ENCODE measurements at places on chromosomes 4 and X.
A peak's percentile ranks its signal among the peaks of the same experiment; 100 is the strongest.

- no peak for DNase-seq
Observed at GRCh38 chr4:68272380-68272779, 26.9 kb upstream of the TMPRSS11B start.

GRCh38 chr4:111020961-111021360 is 398.1 kb upstream of the PITX2 start:
- no peak for DNase-seq

GRCh38 chr4:8331575-8331955 is 62.0 kb downstream of the HTRA3 start:
- DNase-seq: peak; percentile 28

DNA sequence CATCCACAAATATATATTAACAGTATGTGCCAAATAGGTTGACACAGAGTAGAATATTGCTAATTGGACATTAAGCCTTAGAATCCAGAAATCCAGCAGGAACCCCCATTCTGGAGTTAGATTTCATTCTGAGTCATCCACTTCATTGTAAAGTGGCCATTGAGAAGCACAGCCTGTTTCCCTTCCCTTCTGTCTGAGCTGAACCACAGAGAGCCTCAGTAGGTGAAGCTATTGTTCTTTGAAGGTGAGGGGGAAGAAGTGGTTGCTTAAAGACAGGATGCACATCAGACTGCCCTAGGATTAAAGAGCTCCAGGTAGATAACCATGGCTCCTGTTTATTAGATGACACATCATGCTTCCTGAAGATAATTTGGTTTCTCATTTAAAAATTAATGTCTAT is 30.6 kb upstream of the MCF2 start:
- DNase-seq: no peak

- DNase-seq: no peak
Observed at GRCh38 chrX:41720125-41720779, 3.7 kb upstream of the GPR82 start.

DNA sequence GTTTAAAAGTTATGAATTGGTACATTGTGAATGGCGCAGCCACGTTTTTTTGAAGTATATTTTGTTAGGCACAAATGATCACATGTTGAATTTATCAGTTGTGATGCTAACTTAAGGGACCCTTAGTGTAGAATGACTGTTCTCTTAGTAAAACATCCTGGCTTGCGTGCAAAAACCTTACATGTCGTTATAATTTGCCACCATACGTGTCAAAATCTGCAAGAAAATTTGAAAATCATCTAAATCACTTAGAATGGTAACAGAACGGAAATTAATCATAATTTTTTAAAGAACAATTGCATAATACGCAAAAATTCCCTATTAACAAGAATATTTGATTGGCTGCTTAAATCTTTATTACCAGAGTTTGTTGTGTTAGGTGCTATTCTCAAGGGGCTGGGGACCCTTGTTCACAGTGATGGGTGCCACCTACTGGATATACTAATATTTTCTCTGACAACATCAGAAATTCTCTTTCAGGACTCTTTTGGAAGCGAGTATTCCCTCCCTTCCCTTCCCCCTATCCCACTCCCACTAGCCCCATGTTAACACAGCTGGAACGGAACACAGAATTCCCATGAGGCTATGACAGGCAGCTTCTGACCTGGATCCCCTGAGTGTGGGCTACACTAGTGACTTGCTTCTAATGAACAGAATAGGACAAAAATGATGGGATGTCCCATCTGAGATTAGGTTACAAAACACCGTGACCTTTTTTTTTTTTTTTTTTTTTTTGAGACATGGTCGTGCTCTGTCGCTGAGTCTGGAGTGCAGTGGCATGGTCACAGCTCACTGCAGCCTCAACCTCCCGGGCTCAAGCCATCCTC is 71.8 kb downstream of the SUPT20HL2 start:
- no peak for DNase-seq

DNA sequence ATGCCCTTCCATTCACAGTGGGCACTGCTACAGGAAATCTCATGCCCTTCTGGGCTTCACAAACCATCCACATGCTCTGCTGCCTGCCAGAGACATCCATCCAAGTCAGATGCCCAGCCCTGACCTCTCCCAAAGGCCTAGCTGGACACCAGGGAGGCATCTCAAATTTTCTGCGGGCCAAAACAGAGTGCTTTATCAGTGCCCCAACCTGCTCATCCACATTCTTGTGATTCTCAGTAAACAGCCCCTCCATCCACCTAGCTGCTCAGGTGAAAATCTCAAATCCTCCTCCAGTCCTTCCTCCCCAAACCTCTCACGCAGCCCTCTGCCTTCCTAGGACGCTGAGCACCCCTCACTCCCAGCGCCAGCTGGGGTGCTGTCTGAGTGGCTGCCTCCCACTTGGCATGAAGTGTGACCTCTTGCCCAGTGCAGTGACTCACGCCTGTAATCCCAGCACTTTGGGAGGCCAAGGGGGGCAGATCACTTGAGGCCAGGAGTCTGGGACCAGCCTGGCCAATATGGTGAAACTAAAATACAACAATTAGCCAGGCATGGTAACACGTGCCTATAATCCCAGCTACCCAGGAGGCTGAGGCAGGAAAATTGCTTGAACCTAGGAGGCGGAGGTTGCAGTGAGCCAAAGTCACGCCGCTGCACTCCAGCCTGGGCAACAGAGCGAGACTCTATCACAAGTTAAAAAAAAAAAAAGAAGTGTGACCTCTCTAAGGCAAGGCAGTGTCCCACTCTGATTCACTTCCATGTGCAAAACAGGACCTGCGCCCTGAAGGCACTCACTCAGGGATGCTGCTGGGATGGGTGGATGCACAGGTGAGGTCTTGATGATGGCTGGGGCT is 1.7 kb upstream of the AFAP1 start:
- DNase-seq: no peak

DNA sequence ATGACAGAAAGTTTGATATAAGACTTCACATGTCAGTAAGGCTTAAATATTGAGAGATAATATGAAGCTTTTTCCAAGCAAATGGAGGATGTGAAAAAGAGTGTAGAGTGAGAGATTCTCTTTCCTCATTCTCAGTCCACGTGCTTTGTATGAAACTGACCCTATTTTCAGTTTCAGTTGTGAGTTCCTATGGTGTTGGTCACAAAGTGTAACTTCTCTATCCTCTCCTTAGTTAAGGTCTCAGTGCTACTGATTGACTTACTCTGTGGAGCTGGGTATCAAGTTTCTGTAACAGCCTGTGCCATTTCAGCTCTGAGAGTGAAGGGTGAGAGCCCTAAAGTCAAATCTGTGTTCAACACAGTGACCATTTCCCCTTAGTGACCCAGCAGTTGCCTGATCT is 277.2 kb downstream of the EPHA5 start:
- DNase-seq: no peak

DNA sequence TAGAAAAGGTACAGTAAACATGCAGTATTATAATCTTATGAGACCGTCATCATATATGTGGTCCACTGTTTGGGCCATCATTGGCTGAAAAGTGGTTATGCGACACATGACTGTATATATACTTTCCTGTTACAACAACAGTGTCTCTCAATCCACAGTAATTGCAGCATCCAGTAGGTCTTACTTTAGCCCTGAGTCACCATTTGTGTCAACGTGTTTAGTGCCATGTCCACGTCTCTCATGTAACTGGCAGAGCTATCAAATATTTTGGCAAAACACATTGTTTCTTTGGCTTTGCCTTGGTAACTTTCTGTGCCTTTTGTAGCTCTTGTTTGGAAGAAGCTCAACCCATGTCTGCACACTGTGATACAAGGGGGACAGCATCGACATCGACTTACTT is 73.8 kb downstream of the CD38 start:
- no peak for DNase-seq

- DNase-seq: no peak
Observed at GRCh38 chr4:75950213-75950815, 9.5 kb upstream of the NAAA start.

DNA sequence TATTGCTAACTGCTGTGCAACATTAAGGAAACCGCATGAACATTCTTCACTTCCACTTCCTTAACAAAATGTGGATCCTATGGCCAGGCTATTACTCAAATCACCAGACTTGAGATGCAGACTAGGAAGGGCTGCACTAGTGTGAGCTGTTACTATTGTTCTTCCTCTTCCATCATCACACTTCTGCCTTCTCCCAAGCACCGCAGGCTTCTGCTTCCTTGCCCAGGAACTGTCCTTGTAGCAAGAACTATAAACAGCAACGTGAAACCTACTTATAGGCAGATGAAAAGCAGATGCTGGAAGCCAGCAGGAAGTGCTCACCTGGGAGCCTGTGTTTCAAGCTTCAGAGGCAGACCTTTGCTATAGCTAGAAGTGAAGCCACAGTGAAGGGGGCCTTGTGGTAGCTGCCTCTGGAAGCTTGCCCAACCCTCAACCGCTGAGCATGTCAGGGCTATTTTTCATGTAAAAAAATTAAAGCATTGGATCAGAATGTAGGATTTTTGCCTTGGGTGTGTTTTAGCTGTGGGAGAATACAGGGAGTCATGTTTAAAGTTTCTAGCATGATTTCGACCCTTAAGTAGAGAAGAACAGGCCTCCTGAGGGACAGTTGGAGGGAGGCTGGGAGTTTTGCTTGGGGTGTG is 43.9 kb downstream of the CLNK start:
- no peak for DNase-seq

- DNase-seq: no peak
Observed at GRCh38 chrX:110723844-110724243, 71.8 kb downstream of the CHRDL1 start.

DNA sequence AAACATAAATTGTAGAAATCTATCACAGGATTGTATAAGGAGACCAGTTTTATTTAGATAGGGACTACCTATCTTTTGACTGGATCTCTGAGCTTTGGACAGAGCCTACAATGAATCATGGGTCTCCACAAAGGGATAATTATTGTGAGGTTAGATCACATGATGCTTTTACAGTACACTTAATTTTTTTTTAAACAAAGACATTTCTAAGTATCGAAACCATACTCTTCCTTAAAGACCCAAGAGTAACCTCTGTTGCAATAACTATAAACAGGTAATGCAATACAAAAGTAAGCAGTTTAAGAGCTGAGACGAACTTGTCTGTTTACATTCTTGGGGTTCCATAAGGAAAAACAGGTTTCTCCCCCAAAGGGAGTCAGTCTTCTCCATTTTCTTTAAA is 64.3 kb upstream of the GABRE start:
- DNase-seq: no peak

DNA sequence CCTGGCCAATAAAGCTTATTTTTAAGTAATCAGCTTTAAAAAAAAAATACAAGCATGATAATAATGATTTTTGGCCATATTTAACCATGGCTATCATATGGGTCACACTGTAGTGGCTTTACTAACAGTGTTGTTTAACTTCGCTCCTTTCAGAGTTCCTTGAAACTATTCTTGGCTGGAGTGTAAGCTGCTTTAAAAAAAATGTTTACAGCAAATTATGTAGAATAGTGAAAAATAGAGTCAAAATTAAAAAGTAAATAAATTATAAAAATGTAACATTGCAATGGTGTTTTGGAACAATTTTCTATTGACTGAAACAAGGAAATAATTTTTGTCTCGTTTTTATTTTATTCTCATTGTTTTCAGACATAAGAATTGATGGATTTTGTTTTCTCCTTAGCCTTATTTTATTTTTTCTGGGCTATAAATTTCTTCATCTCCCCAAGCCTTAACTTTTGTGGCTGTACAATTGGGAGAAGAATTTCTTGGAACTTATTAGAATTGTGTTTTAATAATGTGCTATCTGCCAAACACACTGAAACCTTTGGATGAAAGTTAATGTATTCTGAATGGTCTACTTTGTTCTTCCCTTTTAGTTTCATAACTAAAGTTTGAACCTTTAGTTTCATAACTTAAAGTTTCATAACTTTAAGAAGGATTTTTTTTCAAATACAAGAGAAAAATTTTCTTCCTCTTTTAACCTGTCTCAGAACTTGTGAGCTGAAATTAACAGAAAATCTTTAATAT is 182.0 kb downstream of the ARHGAP24 start:
- DNase-seq: no peak

DNA sequence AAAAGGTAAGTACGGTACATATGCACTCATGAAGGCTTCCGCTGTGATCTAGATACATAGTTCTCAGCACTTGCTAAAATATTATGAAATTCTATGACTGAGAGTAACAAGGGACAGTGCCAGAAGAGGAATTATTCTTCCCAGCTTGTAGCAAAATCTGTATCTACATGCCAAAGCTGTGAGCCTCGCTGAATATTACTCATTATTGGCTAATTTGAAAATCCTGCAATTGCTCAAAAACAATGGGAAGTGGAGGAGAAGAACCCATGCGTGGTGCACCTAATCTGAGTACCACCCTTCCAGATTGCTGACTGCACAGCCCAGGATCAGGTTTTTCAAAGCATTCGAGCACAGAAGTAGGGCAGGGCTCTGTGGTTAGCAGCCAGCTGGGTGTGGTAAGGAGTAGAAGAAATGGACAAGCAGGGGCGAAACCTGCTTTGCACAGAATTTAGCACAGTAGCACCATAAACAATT is 17.4 kb upstream of the PDCL2 start:
- DNase-seq: no peak

- DNase-seq: no peak
Observed at GRCh38 chr4:54707406-54707805, 49.6 kb downstream of the KIT start.

- DNase-seq: peak; percentile 51
Observed at GRCh38 chr4:7771541-7772507, 167.8 kb downstream of the AFAP1 start.

DNA sequence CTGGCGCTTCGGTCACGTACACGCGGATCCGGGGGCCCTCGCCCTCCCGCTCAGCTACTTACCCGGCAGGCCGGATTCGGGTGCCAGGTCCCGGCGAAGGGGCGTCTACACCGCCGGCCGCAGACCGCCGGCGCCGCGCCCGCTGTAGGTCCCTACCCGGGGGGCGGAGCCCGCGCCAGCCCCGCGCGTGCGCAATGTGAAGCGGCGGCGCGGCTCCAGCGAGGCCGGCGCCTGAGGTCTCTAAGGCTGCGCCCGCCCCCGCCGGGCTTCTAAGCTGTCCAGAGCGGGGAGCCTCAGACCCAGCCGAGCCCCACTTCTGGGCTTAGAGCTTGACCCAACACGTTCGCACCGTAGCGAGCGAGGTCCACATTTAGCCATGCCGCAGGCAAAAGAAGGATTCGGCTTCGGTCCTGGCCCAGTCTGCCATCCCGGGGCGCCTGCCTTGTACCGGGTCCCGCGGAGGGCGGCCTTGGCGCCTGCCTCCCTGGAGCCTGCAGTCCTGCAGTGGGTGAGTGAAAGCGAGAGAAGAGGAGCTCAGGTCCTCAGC is at the start of gene ZNF518B:
Gene ZNF518B, minus strand, starts transcription at position 172 of the 547 bp plus-strand sequence. CDS start 11,098 bp downstream, outside the sequence.
- peak; percentile 87 for DNase-seq

DNA sequence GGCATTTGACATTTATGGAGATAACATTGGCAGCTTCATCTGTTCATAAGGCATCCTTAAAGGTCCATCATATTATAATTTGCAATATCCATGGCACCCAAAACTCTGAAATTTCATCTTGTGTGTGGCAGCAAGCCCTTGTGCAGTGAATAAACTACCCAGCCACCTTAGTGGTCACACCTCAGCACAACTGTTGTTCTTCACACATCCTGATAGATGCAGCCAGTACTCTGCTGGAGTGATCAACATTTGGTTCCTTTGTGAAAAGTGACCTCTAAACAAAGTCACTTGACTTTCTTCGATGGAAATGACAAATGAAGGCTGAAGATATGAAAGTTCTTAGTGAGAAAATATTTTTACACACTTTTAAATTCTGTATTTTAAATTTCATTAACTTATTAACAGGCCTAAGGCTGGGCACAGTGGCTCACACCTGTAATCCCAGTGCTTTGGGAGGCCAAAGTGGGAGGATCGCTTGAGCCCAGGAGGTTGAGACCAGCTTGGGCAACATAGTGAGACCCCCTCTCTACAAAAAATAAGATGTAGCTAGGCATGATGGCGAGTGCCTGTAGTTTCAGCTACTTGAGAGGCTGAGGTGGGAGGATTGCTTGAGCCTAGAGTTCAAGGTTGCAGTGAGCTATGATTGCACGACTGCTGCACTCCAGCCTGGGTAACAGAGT is 161.4 kb downstream of the SPRY1 start:
- no peak for DNase-seq
